ENCODE measurements at places on chromosomes 2 and 18.

DNA sequence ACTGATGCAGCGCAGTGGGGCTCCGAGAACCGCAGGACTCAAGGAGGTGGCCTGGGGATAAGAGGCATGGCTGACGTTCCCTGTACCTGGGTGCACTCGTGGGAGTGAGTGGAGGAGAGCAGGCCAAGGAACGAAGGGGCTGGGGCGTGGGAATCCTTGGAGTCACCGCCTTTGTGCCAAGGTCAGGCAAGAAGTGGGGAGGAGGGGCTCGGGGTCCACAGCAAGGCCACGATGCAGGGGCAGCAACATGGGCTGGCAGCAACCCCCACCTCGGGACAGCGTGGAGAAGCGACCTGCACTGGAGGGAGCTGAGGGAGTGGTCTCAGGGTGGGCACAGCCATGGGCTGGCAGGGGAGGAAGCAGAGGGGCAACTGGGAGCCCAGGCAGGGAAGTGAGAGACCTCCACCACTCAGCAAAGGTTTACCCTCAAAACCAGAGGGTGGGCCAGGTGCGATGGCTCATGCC is 18.6 kb downstream of the ARID5A start:
- DNase-seq: no peak

- no peak for DNase-seq
Observed at GRCh38 chr2:72883356-72883962, 3.7 kb upstream of the SPR start.

GRCh38 chr2:202786842-202787241 is 84.7 kb downstream of the ICA1L start:
- DNase-seq: no peak

DNA sequence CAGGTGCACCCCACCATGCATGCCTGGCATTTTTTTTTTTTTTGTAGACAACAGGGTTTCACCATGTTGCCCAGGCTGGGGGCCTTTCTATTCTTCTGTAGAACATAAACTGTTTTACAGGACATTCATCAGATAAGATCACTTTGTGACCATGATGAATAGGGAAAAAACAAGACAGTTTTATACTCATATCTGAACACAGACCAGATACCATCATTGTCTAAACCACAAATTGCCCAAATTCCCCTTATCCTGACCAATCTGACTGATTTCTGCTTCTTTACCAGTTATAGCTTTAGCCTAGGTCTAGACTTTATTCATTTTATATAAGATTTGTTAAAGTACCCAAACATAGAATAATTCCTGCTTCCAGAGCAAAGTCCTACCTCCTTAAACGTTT is 1699.3 kb upstream of the TMEFF2 start:
- no peak for DNase-seq

DNA sequence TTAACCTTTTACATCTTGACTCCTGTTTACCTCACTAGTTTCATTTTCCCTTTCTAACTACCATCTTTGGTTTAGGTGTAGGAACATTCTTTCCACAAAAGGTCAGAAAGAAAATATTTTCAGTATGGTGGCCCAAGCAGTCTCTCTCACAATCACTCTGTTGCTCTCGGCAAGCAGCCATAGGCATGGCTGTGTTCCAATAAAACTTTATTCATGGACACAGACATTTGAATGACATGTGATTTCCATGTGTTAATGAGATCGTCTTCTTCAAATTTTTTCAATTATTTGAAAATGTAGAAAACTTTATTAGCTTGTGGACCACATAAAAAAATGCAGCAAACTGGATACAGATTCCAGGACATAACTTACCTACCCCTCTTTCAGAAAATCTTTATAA is 109.7 kb upstream of the CNTNAP5 start:
- no peak for DNase-seq

DNA sequence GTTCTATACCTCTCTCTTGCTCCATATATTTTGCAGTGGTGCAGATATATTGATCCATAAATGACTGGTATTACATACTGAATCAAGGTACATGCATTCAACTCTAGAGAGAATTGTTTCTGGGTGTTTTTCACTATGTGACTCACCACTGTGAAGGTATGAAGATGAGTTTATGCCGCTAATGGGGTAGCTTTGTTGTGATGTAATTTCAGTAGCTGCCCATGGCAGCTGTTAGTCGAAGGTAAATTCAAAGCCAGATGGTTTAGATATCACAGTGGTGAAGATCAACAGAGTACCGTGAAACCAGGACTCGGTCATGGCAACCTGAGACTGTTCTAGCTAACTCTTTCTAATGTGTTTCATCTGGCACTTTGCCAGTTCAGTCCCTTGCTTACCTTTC is 50.4 kb downstream of the PKP4 start:
- DNase-seq: no peak

- DNase-seq: no peak
Observed at GRCh38 chr18:35524226-35524625, 26.5 kb upstream of the INO80C start.

DNA sequence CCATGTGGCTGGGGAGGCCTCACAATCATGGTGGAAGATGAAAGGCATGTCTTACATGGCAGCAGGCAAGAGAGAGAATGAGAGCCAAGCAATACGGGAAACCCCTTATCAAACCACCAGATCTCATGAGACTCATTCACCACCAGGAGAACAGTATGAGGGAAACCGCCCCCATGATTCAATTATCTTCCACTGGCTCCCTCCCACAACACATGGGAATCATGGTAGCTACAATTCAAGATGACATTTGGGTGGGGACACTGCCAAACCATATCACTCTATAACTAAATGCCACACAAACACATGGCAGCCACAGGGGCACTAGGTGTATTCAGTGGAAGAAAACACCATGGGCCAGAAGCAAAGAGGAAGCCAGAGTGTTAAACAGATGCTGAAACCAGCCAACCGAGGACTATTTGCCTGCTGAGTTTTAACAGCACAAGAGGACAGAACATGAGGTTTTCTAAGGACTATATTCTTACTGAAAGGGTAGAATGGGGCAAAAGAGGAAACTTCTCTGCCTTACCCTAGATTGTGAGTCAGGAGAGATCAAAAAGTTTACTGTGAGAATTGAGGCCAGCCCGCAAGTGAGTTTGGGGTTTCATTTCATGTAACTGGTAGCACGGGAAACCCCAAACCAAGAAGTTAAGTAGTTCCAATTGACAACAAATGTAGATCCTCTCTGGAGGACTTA is 49.2 kb downstream of the SIGLEC15 start:
- DNase-seq: no peak

- DNase-seq: no peak
Observed at GRCh38 chr18:6600667-6601167, 128.8 kb upstream of the ARHGAP28 start.

DNA sequence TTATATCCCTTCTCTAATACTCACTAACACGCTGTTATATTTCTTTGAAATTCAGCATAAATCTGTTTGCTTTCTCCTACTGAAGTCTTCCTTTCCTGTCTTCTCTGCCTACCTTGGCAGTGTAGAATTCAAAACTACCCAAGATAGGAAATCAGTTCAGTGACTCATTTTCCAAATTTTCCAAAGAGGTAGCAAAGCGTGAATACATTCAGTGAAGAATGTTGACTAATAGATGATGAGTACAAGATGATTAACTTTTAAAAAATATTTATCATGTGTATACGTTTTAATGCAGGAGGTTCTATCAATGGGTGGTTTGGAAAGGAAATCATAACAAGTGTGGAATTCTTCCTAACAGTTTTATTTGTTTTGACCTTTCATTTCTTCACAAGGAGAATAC is 201.9 kb upstream of the SLC8A1 start:
- no peak for DNase-seq

DNA sequence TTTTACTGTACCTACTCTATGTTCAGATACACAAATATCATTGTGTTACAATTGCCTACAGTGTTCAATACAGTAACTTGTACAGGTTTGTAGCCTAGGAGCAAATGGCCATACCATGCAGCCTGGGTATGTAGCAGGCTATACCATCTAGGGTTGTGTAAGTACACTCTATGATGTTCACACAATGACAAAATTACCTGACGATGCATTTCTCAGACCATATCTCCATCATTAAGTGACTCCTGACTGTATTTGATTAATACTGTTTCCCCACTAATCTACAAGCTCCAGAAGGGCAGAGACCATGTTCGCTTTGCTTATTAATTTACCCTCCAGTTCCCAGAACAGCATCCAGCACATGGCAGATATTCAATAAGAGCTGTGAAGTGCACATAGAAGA is 372.2 kb downstream of the METTL4 start:
- DNase-seq: no peak

DNA sequence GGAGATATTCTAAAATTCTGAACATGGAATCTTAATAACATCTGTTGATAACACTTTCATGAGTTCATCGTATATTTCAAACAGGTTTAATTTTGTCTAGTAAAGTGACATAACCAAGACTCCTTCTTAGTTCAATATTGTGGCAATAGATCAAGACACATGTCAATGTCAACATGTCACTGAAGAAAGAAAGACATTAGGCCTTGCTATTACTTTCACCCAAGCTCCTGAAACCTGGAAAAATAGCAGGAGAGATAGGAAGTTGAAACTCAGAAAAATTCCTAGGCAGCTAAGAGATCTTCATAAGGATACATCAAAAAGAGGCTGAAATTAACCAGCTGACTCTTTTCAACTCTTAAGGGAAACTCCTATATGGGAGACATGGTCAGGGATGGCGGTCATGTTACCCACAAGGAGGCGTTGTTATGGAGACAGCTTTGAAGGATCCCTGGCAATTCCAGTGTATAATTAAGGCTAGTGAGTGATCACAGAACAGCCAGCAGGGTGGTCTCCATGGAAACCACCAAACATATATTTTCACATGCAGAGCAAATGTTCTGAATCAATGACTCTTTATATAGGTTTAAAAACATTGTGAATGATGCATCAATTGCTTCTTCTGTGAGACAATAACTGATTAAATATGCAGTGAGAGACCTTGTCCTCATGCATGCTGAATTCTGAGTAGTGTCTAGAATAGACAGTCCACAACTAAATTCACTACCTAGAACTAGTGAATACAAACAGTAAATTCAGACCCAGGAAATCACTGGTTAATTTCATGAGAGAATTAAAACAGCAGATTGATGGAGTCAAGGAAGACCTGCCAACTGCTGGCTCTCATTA is 115.3 kb upstream of the RIOK3 start:
- no peak for DNase-seq

GRCh38 chr2:196925768-196926561 is 542 bp downstream of the PGAP1 start:
- no peak for DNase-seq

- DNase-seq: no peak
Observed at GRCh38 chr2:37013315-37013641, 46.9 kb upstream of the STRN start.

- DNase-seq: no peak
Observed at GRCh38 chr2:43220229-43220751, 6.1 kb downstream of the ZFP36L2 start.

DNA sequence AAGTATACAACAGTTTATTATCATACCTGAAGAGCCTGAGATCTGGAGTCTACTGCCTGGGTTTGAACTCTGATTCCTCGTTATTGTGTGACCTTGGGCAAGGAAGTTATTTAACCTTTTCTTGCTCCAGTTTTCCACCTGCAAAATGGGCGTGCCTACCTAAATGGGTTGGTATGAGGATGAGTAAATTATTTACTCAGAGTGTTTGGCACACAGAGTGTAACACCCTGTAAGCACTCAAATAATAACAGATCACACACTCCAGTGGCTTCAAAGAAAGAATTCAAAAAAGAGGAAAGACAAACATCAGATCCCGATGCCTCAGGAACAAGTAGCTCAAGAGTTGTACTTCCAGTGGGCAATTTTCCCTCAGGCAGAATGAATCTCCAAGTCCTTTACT is 2.4 kb downstream of the SRD5A2 start:
- DNase-seq: no peak

DNA sequence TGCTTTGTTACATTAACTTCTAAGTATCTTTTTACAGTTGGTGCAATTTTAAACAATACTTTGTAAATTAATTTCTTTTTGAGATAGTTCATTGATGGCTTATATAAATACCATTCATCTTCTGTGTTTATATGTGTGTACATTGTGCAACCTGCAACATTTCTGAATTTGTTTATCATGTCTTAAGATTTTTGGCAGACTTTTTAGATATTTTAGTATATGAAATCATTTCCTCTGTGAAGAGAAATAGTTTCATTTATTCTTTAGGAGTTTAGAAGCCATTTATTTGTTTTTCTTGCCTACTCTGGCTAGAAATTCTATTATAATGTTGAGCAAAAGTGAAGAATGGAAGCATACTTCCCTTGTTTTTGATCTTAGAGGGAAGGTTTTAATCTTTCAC is 337.8 kb upstream of the DSEL start:
- DNase-seq: no peak

- no peak for DNase-seq
Observed at GRCh38 chr2:119474371-119475224, 42.9 kb downstream of the TMEM37 start.
